ENCODE measurements at places on chromosomes 6 and 20.

GRCh38 chr6:26158076-26158580, 70.9 kb downstream of the HFE start:
- DNase-seq, result peak; percentile 68

DNA sequence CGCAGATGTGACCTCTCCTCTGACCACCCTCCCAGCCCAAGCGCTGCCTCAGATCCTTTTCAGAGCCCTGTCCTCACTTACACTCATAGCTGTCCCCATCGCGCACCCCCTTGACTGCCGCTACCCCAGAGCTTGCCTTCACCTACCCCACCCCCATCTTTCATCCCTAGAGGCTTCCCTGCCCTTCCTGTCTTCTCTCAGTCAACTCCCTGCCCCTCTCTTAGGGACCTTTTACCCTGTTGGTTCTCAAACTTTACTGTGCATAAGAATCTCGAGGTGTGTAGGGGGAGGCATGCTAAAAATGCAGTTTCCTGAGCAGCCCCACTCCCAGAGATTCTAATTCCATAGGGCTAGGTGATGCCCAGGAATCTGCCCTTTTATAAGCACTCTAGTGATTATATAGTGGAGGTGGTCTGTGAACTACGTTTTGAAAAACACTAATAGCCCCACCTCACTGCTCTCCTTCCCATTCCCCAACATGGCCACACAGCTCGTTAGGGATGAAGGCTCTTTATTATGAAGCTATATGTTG, 725 bp downstream of the TM9SF4 start:
- no peak for DNase-seq

DNA sequence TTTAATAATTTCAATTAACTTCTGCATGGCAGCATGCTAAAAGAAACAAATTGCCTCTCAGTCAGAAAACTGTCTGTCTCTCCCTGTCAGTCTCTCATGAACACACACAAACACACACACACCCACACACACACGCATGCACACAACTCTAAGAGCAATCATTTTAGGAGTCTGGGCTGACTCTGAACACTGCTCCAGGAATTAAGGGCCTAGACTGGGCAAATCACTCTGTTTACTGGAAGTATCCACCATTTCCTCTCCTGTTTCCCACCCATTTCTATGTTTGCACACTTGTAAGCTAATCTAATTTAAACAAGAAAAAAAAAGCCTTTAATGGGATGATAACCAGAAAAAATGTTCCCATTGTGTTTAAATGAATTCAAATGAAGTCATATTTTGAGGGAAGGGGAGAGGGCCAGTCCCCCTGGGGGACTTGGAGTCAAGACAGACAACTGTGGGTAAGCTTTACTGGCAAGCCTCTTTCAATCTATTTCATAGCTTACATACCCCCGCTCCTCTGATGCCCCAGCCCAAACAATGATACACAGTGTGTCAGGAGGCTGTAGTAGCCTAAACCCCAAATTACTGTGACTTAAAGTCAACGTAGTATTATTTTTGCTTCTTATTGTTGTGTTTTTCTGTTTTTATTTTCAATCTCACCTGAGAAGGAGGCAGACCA, 447.8 kb upstream of the FLRT3 start:
- DNase-seq, result no peak

DNA sequence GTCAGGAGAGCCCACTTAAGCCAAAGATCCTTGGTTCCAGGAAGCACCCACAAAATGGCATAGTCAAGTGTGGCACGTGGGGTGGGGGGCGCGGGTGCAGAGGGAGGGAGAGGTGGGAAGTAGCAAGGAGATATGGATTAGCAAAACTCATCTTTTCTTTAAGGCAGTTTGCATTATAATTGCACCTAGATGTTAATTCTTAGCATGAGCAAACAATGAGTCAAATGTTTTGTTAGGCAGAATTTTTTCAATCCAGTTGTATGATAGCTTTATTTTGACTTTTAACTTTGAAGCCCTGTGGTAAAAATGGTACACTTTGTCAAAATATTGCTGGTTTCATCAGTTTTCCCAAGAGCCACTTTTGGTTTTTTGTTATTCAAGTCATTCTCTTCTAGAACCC, 15.0 kb downstream of the SCAND1 start:
- no peak for DNase-seq

- no peak for DNase-seq
Measured at GRCh38 chr20:23605867-23606651, at the start of gene CST9. Gene CST9 (minus strand): TSS chr20:23605917. CDS start chr20:23605864, 53 bp downstream.

DNA sequence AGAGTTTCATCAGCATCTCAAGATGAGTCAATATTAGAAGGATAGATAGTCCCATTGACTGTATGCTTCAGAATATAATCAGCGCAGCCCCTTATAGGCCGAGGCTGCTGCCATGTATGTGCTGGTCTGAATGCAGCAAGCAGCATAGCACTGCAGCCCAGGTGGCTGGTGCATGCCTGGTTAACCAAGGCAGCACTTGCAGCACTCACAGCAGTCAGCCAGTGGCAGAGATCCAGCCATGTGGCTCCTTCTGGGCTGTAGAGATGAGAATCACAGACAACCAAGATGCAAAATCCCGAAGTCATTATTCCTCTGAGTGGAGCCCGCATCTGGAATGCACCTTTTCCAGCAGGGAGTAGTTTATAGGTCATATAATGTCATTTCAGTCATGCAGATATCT, 251.9 kb downstream of the UST start:
- no peak for DNase-seq

DNA sequence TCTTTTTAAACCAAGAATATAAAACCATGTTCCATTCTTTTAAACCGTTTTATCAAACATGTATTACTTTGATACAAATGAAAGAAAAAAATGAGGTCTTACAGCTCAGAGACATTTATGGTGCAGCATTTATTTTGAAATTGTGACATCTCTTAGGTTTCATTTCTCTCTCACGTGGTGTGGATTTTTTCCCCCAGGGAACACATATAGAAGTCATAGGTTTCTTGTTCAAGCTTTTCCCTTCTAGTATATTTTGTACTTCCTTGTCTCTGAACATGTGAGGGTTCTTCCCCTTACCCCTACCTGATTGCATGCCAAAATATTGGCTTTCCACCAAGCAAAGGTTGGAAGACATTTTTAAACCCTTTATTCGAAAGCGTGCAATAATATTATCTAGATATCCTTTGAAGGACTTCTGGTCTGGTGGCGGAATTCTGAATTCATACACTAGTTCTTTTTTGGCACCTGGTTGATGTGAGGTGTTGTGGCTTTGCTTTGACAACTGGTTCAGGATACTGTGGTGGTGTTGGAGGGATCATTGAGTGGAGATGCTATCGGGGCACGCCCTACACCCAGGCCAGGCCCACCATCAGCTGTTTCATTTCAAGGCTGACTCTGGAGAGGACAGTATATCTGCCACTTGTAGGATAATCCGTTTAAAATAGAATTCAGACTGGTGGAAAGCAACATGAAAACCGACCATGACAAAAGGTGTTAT, 5.6 kb upstream of the FAM50B start:
- no peak for DNase-seq

DNA sequence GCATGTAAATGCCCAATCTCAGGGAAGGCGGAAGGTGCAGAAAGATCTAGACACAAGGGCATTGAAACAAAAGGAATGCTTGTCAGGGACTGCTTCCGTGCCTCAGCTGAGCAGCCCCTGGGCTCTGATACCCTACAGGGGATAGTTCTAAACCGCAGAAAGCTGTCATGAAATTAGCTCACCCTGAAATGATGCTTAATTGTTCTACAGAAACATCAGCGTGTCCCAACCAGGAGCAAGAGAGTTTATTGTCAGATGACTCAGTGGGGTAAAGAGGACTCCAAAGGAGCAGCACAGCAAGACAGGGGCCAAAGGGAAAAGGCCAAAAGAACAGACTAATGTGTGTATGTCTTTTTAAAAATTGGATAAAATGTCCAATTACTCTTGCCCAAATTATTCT, 258.4 kb upstream of the JARID2 start:
- DNase-seq, result no peak

DNA sequence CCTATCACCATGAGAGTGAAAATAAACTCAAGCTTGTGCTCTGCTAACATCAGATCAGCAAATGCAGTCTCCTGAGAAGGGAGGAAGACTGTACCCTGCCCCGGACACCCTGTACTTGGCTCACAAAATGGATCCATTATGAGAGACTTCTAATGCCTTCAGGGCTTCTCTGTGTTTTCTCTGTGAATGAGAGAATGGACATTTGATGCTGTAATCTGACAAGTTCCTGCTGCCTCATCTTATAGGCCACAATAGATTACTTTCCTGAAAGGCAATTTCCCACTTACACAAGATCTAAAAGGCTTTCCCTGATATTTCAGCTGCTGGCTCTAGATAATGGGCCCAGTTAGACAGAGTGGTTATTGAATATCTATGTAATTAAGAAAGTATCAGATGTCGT, 117.2 kb downstream of the OTOR start:
- DNase-seq, result no peak

DNA sequence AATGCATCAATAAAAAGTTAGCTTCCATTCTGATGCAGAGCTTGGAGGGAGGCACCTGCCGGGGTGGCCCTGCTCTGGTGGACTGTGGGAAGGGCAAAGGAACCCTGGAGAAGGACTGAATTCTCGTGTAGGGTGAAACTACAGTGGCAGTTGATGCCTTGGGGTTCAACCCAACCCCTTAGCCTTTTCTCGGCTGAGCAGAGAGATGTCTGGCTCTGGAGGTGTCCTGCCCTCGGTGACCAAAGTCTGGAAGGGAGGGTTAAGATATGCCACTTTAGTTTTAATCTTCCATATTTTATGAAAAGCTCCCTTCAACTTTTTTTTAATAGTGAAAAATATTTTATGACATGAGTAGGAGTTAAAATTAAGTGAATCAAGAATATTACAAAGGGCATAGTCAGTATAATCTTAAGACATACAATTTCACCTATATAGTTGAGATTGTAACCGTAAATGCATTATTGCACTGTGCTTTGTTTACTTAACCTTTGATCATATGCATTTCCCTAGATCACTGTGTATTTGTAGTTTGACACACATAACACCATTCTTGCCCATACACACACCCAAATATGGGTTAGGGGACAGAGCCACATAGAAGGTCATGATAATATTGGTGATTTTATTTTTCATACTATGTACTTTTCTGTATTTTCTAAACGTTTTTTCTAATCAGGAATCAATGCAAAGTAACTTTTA, 179.6 kb downstream of the MCHR2 start:
- no peak for DNase-seq

GRCh38 chr6:16570946-16571345, 190.3 kb downstream of the ATXN1 start:
- DNase-seq, result no peak

GRCh38 chr6:71103130-71103529, 146.3 kb upstream of the B3GAT2 start:
- no peak for DNase-seq

GRCh38 chr20:3071610-3072529, at the start of gene OXT:
Gene OXT (plus strand): TSS chr20:3071620. CDS start chr20:3071656, 36 bp downstream.
- DNase-seq, result no peak

GRCh38 chr6:168590406-168590805, 149.4 kb downstream of the SMOC2 start:
- DNase-seq, result no peak

- peak; percentile 36 for DNase-seq
Measured at GRCh38 chr6:52576392-52577021, 353 bp downstream of the TRAM2 start.

GRCh38 chr6:13248053-13248452, 80.3 kb downstream of the TBC1D7 start:
- no peak for DNase-seq

- no peak for DNase-seq
Measured at GRCh38 chr20:15069355-15069754, 731.9 kb upstream of the FLRT3 start.

DNA sequence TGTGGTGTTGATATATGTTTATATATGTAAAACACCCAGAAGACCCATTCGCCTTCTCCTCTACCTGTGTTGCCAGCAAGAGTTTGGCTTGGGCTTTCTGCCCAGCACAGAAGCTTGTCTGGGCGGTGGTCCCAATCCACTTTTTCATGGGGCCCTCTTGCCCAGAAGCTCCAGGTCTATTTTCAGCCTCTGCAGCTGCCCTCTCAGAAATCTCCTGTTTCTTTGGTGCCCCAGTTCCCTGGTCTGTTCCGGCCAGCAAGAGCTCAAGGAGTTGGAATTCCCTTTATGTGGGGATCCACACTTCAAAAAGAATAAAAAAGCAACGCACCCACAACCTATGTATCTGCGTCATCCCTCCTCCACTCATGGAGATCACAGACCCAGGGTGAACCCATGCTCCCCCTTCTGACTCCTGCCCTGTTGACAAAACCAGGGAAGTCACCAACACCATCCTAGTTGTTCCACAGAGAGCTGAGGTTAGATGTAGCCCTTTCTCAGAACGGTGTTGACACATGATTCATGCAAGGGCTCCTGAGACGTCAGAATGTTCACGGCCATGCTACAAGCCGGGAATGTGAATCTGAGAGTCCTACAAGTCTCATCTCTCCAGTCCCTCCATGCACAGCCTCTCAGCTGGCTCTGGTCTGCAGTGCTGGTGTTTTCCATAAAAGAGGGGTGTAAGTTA, 156.8 kb upstream of the RIN2 start:
- DNase-seq, result no peak

- DNase-seq, result no peak
Measured at GRCh38 chr20:62111148-62111547, 11.1 kb upstream of the LSM14B start.

DNA sequence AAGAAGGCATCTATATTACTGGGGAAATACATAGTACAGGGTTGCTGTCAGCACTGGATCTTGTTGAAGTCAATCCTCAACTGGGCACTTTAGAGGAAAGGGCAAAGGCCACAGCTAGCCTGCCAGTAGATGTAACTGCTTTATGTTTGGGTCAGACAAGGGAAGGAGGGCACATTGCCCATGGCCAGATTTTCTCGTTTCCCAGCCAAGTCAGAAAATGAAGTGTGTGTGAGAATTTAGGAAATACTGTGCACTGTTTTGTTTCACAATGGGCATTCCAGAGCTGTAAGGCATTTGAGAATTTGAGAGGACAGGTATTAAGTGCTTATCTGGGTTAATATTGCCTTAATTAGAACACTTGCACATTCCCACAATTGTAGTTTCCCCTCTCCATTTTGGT, 183.9 kb upstream of the MCHR2 start:
- DNase-seq, result no peak

- no peak for DNase-seq
Measured at GRCh38 chr6:115891111-115891669, 169.5 kb downstream of the FRK start.

- no peak for DNase-seq
Measured at GRCh38 chr20:24693466-24694156, 224.2 kb downstream of the SYNDIG1 start.

- no peak for DNase-seq
Measured at GRCh38 chr6:113763311-113763766, 93.8 kb upstream of the MARCKS start.

GRCh38 chr6:125357515-125358256, 55.9 kb upstream of the HDDC2 start:
- no peak for DNase-seq

- no peak for DNase-seq
Measured at GRCh38 chr6:37565267-37566110, 65.8 kb upstream of the CCDC167 start.

- DNase-seq, result no peak
Measured at GRCh38 chr20:39291301-39291700, 329.2 kb downstream of the DHX35 start.

- no peak for DNase-seq
Measured at GRCh38 chr6:157438611-157439111, 57.7 kb downstream of the ZDHHC14 start.
